Cardiac atrium fibroblast (primary cell): ENCODE measurements at places on chromosomes 7 and 10. TPM values are rescaled to one million over a fixed set of nuclear protein-coding genes. Genes with fewer than 3 reads are reported as not detected.

The CALHM1 gene
- not detected in 2 replicates for total RNA-seq

The PON1 gene
- total RNA-seq = not detected in 2 replicates

The CDK14 gene
- 15.9 and 17.7 TPM in 2 replicates for total RNA-seq

The OPTN gene
- 31.6 and 66.4 TPM in 2 replicates for total RNA-seq

The RPP38 gene
- total RNA-seq = 9.7 and 19.3 TPM in 2 replicates

The CYP26A1 gene
- total RNA-seq = not detected in 2 replicates

The C10orf53 gene
- not detected in 2 replicates for total RNA-seq

The PRPS1L1 gene
- not detected in 2 replicates for total RNA-seq

The ANKRD7 gene
- total RNA-seq = 3.2 TPM in 1 of 2 replicates, not detected in the other

The OLAH gene
- under 0.01 and 1.6 TPM in 2 replicates for total RNA-seq

The GHRHR gene
- not detected in 2 replicates for total RNA-seq

The GIMAP4 gene
- total RNA-seq = 1.8 and 3.7 TPM in 2 replicates

The CDC123 gene
- total RNA-seq = 74.9 and 93.3 TPM in 2 replicates

The FAM25C gene
- total RNA-seq = not detected in 2 replicates

The SUN1 gene
- total RNA-seq = 70.2 and 73.1 TPM in 2 replicates

The FAM24B gene
- 0.81 TPM in 1 of 2 replicates, not detected in the other for total RNA-seq

The OR13A1 gene
- total RNA-seq = not detected in 2 replicates

The DNAH11 gene
- under 0.01 TPM in 2 replicates for total RNA-seq

The UCN3 gene
- total RNA-seq = not detected in 2 replicates

The YWHAG gene
- 59.4 and 80.5 TPM in 2 replicates for total RNA-seq

The FGFR2 gene
- 0.16 TPM in 1 of 2 replicates, not detected in the other for total RNA-seq

The SRRM3 gene
- total RNA-seq = 3.1 and 4.7 TPM in 2 replicates

The IFIT5 gene
- 15.9 and 21.1 TPM in 2 replicates for total RNA-seq

The HOXA6 gene
- total RNA-seq = not detected in 2 replicates

The TAS2R40 gene
- not detected in 2 replicates for total RNA-seq

The CFAP69 gene
- total RNA-seq = 1.8 and 4.1 TPM in 2 replicates

The ORC5 gene
- total RNA-seq = 16.4 and 24.3 TPM in 2 replicates
